Right cardiac atrium (tissue), 5 donors: ENCODE measurements at places on chromosomes 7 and 10. TPM values are rescaled to one million over a fixed set of nuclear protein-coding genes. Genes with fewer than 3 reads are reported as not detected.

MMD2 gene
- not detected for polyA plus RNA-seq

TMEM178B gene
- polyA plus RNA-seq, result 13.3 TPM

NRCAM gene
- polyA plus RNA-seq, result 1.3 TPM

SPDYE2 gene
- polyA plus RNA-seq, result 0.09 TPM

SUPV3L1 gene
- polyA plus RNA-seq, result 53.5 TPM

PNLIPRP3 gene
- polyA plus RNA-seq, result not detected

SH2D4B gene
- not detected for polyA plus RNA-seq
